GM03348 (cell line): ENCODE measurements at places on chromosomes 2 and 18.

DNA sequence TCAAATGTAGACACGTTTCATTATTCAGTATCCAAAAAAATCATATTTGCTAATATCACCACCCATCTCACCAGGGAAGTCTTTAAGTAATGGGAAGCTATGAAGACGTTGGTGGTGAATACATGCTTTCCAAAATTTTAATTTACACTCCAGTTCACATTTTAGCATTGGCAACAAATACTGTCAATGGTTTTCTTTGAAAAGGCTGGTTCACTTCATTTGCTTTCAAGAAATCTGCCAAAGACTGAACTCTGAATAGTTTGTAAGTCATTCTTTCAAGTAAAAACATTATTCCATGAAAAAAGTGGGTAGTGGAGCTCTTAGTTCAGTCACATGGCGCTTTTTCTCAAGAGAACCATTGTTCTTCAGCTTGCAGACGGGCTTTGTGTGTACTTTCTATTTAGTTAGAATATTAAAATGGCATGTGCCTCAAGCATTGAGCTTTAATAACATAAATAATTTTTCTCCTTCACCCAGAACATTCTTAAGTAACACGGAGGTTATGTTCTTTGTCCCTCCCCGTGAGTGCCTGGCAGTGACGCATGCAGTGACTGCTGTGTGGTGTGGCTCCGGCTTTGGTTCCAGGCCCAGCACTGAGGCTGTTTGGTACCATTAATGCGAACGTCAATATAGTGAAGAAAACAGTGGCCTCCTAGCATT lies 300.0 kb upstream of the HDAC4 start:
- no peak for DNase-seq

- no peak for DNase-seq
Measured at GRCh38 chr2:3264010-3264744, 113.4 kb downstream of the EIPR1 start.

DNA sequence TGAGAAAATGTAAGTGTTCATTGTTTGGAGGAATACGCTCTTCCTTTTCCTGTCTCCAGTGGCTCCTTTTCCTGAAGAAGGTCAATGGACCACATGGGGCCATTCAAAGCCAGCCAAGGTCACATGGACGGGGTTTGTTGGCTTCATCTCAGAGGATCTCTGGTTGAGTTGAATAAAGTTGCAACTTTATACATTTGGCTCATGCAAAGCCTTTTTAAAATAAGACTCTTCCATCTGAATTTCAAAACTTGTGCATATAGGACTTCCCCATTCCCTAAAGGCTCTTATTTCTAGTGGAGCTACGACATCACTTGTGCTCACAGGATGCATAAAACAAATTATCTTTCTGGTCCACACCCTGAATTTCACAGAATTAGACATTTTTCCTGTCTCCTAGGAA lies 235.5 kb downstream of the CMPK2 start:
- DNase-seq, result no peak

GRCh38 chr2:118923371-118923770 lies 18.6 kb upstream of the MARCO start:
- DNase-seq, result no peak

- no peak for DNase-seq
Measured at GRCh38 chr2:130185896-130186295, 3.8 kb downstream of the MZT2B start.
